ENCODE measurements at places on chromosomes 5 and 9. TPM values are rescaled to one million over a fixed set of nuclear protein-coding genes. Genes with fewer than 3 reads are reported as not detected.

DNA sequence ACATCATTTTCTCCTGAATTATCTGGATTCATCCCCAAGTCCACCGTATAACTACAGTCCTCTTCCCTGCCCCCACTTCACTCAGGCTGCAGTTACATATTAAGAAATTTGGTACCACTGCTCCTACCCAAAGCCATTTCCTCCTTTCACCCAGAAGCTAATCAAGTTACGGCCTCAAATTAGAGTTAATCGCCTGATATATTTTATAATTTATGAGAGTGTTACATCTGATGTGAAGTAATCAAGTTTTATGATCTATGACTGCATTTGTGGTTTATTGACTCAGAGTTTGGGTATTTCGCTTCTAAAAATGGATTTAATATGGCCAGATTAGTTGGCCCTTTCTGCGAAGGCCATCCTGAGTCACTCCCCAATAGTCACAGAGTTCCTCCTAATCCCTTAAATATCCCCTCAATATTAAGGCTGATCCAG lies 223.6 kb upstream of the KIF2A start:
- H3K4me3 ChIP-seq = no peak overlapping the region
- no peaks in the 10 kb centered on the region for H3K36me3 ChIP-seq
- H3K27me3 ChIP-seq = no peaks in the 10 kb centered on the region
- DNase-seq = no peak
- H3K27ac ChIP-seq = no peak overlapping the region
- H3K4me1 ChIP-seq = peaks cover 4% of the 10 kb centered on the region

DNA sequence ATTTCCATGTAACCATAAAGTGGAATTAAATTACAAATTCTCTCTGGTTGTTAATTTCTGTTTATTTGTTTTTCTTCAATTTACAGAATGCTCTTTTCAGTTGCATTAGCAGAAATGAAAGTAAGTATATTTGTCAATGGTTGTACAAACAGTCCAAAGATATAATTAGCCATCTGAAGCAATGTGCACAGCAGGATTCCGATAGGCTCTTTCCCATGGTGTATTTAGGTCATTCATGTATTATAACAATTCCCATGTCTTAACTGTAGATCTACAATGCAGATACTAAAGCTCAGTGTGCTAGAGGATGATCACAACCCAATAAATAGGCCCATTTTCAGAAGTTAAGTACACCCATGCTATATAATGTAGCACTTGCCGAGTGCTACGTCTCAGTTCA lies 43.8 kb downstream of the RECK start:
- peaks cover 4% of the 10 kb centered on the region for H3K36me3 ChIP-seq
- no peaks in the 10 kb centered on the region for H3K27me3 ChIP-seq
- no peak for DNase-seq
- no peak overlapping the region for H3K4me3 ChIP-seq
- no peak overlapping the region for H3K27ac ChIP-seq
- H3K4me1 ChIP-seq = no peaks in the 10 kb centered on the region

GRCh38 chr9:8384091-8384490 lies 584.5 kb upstream of the DMAC1 start:
- no peaks in the 10 kb centered on the region for H3K27me3 ChIP-seq
- no peak overlapping the region for H3K27ac ChIP-seq
- H3K36me3 ChIP-seq = no peaks in the 10 kb centered on the region
- H3K4me1 ChIP-seq = no peaks in the 10 kb centered on the region

The KCNN2 gene
- not detected for total RNA-seq

The CTNNAL1 gene
- total RNA-seq = 3.8 TPM

Data from T-cell (primary cell).